ENCODE measurements at places on chromosomes 13 and 19. TPM values are rescaled to one million over a fixed set of nuclear protein-coding genes. Genes with fewer than 3 reads are reported as not detected.

CEACAM1 gene
- total RNA-seq: 41.8 TPM

GJB2 gene
- total RNA-seq: not detected

PGLYRP1 gene
- not detected for total RNA-seq

OR4F17 gene
- total RNA-seq: not detected

LRRC63 gene
- total RNA-seq: 0.13 TPM

SPRY2 gene
- 14.9 TPM for total RNA-seq

Data from bladder microvascular endothelial cell (primary cell).